ENCODE measurements at places on chromosomes 2 and 18. TPM values are rescaled to one million over a fixed set of nuclear protein-coding genes. Genes with fewer than 3 reads are reported as not detected.

The CIB4 gene
- total RNA-seq, result not detected

The SLC11A1 gene
- total RNA-seq, result 0.93 TPM

The AMER3 gene
- not detected for total RNA-seq

The CNTNAP5 gene
- not detected for total RNA-seq

The ETAA1 gene
- total RNA-seq, result 11.7 TPM

The UGT1A6 gene
- total RNA-seq, result not detected

The BOLL gene
- total RNA-seq, result not detected

The LRP2 gene
- not detected for total RNA-seq

The CLASP1 gene
- 56.6 TPM for total RNA-seq

The DYNAP gene
- not detected for total RNA-seq

The CLIP4 gene
- 5.7 TPM for total RNA-seq

The VSNL1 gene
- total RNA-seq, result not detected

The CLEC4F gene
- not detected for total RNA-seq

The POMC gene
- 3.2 TPM for total RNA-seq
